ENCODE measurements at places on chromosomes 5 and 9.

GRCh38 chr5:133775584-133776304, 163.4 kb upstream of the FSTL4 start:
- no peak for DNase-seq

- DNase-seq: no peak
These were observed 87.8 kb upstream of the HSPA9 start for GRCh38 chr5:138663009-138663408.

- no peak for DNase-seq
These were observed 586 bp upstream of the MTAP start for GRCh38 chr9:21801683-21802417.

DNA sequence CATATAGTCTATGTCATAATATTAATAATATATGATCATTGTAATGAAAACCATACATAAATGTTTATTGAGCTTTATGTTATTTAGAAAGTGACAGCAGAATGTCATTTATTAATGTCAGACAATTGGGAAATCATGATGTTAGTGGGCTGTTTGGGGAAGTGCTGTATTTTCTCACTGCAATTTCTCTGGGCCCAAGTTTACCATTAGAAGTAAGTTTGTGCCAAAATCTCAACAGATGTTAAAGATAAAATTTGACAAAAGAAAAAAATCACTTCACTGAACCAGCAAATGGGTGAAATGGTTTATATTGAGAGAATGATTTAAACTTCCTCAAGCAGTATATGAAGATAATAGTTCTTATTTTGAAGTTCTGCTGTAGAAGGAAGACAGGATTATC, 433.2 kb upstream of the SMARCA2 start:
- DNase-seq: no peak

Measured in eye (tissue), 1 donor.